ENCODE measurements at places on chromosomes 3 and 15.

GRCh38 chr3:49273825-49274532 lies 3.1 kb downstream of the C3orf62 start:
- no peak for DNase-seq

GRCh38 chr3:158731938-158732855 lies at the start of gene RARRES1:
TSS of gene RARRES1 (minus strand) at chr3:158732457. CDS start at chr3:158732415, 42 bp downstream.
- DNase-seq = peak; percentile 49

GRCh38 chr15:40313531-40314398 lies 6.0 kb upstream of the PLCB2 start:
- no peak for DNase-seq

- no peak for DNase-seq
Observed at GRCh38 chr3:57545636-57546268, 1.6 kb upstream of the DNAH12 start.

DNA sequence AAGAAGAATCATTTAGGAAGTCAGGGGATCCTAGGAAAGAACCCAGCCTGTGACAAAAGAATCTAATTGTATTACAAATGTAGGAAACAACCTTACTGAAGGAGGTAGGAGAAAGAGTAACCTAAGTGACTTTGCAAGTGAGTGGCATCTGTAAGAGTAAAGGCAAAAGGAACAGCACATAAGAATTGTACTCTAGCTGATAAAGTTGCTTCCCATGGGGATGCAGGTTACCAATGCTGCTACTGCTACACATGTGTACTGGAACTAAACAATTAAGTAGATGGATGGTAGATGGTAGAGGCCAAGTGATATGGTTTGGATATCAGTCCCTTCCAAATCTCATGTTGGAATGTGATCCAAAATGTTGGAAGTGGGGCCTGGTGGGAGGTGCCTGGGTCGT lies 60.8 kb downstream of the OSBPL10 start:
- DNase-seq = no peak

DNA sequence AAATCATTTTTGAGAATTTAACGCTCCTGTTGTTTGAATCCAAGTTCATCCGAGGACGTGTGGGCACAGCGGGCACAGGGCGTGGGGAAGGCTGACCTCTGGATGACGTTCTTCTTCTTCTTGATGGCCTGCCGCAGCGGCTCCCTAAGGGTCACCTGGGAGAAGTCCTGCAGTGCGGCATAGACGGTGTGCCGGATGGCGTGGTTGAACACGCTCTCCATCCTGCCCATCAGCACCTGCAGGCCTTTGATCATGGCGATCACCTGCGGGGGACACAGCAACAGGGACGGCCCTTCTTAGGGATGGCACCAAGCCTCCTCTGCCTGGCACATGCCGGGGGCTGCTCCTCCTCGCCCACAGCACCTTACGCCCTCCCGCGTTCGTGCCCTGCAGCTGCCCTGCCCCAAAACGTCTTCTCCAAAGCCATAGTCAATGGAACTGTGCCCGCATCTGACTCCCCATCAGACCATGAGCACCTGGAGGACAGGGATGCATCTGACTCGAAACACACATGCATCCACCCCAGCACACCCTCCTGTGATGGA lies 61.5 kb downstream of the CYFIP1 start:
- no peak for DNase-seq

DNA sequence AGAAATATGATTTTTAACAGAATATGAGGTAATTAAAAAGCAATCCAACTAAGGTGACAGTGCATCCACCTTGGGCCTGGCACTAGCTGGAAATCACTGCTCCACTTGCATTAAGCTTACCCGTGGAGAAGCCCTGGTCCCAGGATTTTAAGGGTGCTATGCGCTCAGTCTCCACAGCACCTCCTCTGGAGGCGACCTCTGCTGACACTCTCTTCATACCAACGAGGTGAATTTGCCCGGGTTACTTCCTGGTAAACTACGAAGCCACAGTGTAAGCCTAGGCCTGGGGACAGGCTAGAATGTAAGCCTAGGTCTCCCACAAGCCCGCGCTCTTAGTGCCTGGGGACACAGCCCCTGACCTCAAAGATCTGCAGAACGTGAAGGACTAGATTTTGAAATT lies 793 bp downstream of the APOD start:
- DNase-seq = no peak

Data from muscle of arm (tissue), 14 donors.